Liver (tissue), 10 donors: ENCODE measurements at places on chromosomes 16 and 17.
A peak's percentile ranks its signal among the peaks of the same experiment; 100 is the strongest.

- no peak for DNase-seq
Measured at GRCh38 chr16:59463776-59464175, 729.7 kb upstream of the GOT2 start.

- no peak for DNase-seq
Measured at GRCh38 chr17:1607971-1608320, 20.7 kb downstream of the SLC43A2 start.

DNA sequence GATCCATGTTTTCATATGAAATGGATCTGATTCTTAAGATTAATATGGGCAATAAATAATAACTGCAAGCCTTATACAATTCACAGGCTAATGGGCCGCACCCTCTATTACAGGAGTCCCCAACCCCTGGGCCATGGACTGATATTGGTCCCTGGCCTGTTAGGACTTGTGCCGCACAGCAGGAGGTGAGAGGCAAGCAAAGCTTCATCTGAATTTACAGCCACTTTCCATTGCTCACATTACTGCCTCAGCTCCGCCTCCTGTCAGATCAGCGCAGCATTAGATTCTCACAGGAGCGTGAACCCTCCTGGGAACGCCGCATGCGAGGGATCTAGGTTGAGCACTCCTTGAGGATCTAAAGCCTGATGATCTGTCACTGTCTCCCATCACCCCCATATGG lies 26.8 kb downstream of the METTL16 start:
- no peak for DNase-seq

DNA sequence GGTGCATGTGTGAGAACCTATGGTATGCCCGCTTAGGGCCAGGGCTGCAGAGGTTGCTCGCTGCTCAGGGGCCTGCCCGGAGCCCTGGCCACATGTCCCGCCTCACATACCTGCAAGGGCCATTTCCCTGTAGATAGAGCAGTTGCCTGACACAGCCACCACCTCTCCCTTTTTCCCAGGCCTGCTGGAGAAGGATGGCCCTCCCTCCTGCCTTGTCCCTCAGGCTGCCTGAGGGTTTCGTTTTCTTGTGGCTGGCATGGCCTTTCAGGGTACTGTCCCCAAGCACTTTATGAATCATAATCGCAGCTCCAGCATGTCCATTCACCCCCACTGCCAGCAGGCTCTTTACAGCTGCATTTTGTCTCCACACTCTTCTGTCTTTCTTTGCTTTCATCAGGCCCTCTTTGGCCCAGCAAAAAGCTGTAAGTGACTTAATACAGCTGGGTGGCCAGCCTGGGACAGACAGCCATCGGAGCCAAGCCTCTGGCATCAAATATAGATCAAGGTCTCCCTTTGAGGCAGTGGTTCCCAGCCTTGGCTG lies 65.7 kb downstream of the MPRIP start:
- no peak for DNase-seq

DNA sequence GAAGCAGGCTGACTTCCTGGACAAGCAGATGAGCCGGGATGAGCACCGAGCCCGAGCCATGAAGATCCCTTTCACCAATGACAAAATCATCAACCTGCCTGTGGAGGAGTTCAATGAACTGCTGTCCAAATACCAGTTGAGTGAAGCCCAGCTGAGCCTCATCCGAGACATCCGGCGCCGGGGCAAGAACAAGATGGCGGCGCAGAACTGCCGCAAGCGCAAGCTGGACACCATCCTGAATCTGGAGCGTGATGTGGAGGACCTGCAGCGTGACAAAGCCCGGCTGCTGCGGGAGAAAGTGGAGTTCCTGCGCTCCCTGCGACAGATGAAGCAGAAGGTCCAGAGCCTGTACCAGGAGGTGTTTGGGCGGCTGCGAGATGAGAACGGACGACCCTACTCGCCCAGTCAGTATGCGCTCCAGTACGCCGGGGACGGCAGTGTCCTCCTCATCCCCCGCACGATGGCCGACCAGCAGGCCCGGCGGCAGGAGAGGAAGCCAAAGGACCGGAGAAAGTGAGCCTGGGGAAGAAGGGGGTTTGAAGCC lies 11.0 kb downstream of the NFE2L1 start:
- DNase-seq = no peak

GRCh38 chr17:3879591-3880417 lies 13.0 kb downstream of the CAMKK1 start:
- peak; percentile 46 for DNase-seq
